T-helper 1 cell treated with Interleukin-12 subunit alpha and Interleukin-12 subunit beta and Interleukin-4 antibody, amounts not matched to agents 30 ng/mL and 1 ng/mL, for 36 hours (primary cell): ENCODE measurements at places on chromosomes 6 and 20. TPM values are rescaled to one million over a fixed set of nuclear protein-coding genes. Genes with fewer than 3 reads are reported as not detected.

The SCRT2 gene
- not detected in 2 replicates for total RNA-seq

The SGK2 gene
- not detected in 2 replicates for total RNA-seq

The B3GAT2 gene
- total RNA-seq: not detected in 2 replicates

The PTPRK gene
- total RNA-seq: 1.0 and 1.9 TPM in 2 replicates

The THEMIS gene
- 58.0 and 61.0 TPM in 2 replicates for total RNA-seq

The CITED2 gene
- total RNA-seq: 58.7 and 61.4 TPM in 2 replicates

The BPIFB1 gene
- not detected in 2 replicates for total RNA-seq

The TTK gene
- total RNA-seq: 22.5 and 23.6 TPM in 2 replicates

The PLN gene
- not detected in 2 replicates for total RNA-seq

The FRK gene
- 0.02 TPM in 2 replicates for total RNA-seq

The NOX3 gene
- total RNA-seq: not detected in 2 replicates

The ARMC2 gene
- total RNA-seq: 5.6 and 6.1 TPM in 2 replicates

The BPIFB4 gene
- total RNA-seq: not detected in 2 replicates
